Tongue (tissue), 3 donors: ENCODE measurements at places on chromosomes 6 and 20. TPM values are rescaled to one million over a fixed set of nuclear protein-coding genes. Genes with fewer than 3 reads are reported as not detected.

GRCh38 chr6:139698526-139699176 is 324.2 kb upstream of the CITED2 start:
- DNase-seq, result no peak

GRCh38 chr6:82361631-82362030 is 2.0 kb upstream of the TPBG start:
- DNase-seq, result no peak

DNA sequence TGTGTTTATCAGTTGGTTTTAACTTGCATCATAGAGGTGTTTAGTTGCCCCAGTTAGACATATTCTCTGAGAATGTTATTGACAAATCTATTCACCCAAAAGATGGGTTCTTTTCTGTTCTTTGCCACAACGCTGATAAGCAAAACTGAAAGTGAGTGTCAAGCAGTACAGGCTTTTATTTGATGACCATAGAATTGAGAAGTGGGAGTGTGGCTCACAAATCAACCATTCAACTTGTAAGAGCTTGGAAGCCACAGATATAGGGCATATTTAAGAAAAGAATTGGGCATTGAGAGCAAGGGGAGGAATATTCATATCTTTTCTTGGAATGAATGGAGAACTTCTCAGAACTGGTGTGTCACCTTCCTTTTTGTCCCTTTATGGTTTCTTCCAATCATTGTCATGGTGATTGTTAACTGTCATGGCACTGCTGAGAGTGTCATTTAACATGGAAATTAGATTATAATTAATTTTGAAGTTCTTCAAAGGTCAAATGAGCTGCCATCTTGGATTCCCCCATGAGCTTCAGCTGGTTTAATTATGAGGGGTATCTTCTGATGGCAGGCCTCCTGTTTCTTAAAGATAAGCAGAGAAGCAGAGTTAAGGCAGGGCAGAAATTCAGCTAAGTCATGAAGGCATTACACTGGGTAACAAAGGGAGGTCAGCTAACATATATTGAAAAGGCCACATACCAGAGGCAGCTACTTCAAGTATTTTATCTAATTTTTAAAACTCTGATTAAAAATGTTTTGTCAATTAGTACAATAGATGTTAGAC is 254.0 kb upstream of the HTR1E start:
- no peak for DNase-seq

DNA sequence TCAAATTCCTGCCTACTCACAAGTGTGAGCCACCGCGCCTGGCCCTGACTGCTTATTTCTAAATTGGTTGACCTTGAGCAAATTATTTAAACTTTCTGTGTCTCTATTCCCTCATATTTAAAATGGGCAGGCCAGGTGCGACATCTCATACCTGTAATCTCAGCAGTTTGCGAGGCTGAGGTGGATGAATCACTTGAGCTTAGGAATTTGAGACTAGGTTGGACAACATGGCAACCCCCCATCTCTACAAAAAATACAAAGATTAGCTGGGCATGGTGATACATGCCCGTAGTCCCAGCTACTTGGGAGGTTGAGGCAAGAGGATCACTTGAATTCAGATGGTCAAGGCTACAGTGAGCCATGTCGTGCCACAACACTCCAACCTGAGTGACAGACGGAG is 26.5 kb downstream of the DCBLD1 start:
- DNase-seq, result no peak

DNA sequence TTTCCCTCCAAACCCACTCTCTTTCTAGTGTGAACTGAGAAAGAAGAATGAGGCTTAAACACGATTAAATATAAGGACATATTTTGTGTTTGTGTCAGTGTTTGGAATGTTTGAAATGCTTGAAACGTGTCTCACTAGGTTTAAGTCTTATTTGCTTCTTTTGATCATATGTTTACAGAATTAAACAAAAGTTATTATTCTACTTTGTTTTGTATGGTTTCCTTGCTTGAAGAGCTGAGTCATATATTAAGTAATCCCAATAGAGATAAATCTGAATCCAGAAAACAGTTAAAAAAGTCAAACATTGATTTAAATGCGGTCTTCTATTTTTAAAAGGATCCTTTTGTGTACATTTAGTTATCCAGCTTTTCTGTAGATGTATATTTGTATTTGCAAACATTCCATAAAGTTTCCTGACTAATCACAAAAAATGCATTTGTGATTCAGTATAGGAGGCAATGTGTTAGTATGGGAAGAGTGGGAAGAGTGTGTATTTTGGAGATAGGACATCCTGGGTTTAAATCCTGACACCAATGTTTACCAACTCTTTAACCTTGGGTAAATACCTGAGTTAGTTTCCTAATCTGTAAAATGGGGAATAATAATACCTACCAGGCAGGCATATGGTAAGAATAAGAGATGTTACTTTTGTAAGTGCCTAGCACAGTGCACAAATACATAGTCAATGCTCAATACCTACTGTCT is 72.9 kb downstream of the TSBP1 start:
- peak; percentile 4 for DNase-seq

GRCh38 chr6:378090-378957 is 13.2 kb upstream of the IRF4 start:
- no peak for DNase-seq

DNA sequence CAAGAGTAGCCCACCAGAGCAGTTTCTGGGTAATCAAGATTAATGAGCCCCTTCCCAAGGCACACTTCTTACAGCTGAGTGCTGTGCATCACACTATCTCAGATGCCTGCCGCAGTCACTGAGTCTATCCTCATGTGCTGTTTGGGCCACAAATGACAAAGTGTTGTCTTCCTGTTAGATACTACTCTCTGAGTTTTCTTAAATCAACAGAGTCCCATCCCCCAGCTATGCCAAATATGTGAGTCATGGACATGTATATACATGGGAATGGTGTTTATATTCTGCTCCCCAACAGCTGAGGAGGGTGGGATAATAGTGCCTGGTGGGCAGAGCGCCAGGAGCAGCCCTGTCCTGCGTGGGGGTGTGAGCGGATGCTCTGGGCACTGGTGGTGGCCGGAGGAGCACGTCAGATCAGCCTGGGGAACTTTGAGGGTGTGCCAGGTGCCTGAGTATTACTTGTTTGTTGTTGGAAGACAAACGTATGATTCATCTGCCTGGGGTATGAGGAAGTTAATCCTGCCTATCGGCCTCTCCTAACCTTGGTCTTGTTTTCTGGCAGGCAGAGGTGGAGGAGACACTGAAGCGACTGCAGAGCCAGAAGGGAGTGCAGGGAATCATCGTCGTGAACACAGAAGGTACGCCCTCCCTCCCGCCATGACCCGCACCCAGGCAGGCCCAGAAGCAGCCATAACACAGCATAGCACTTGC is 9.6 kb downstream of the DYNLRB1 start:
- DNase-seq, result peak; percentile 83

GRCh38 chr6:170028629-170029345 is 262.1 kb downstream of the DLL1 start:
- DNase-seq, result no peak

- DNase-seq, result no peak
These were observed 17.7 kb downstream of the GJA1 start for GRCh38 chr6:121453191-121453590.

DNA sequence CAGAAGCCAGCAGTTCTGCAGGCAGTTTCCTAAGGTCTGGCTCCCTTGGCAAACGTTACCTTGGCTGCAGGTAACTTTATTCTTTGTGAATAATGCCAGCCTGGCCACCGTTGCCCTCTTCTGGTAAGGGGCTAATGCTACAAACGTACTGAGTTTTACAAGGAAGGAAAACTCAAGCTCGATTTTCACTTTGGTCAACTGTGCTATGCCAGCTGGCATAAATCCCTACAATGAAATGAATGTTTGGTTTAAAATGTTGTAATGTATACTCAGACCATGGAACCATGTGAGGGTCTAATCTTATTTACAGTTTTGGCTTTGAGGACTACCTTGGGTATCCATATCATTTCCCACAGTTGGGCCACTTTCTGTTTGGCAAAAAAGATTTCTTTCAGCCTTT is 101.4 kb downstream of the SLX4IP start:
- DNase-seq, result peak; percentile 86

GRCh38 chr6:131844243-131844841 is 36.5 kb downstream of the ENPP1 start:
- DNase-seq, result no peak

GRCh38 chr6:36360241-36361054 is 23.8 kb upstream of the BNIP5 start:
- DNase-seq, result peak; percentile 94

GRCh38 chr6:26109772-26110171 is 22.5 kb downstream of the HFE start:
- no peak for DNase-seq

DNA sequence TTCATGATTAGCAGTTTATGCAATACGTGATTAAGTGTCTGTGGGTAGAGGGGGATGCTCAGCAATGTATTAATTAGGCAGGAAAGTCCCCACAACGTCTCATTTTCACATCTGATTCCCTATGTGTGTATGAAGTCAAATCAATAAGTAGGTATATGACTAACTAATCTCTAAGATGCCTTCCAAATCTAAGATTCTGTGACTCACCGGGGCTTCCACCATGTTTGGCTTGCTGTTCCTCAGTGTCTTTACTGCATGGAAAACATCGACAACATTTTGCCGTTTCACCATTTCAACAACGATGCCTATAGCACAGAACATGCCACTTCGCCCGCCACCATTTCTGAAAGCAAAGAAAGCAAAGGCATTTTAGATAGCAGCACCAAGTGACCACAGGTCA is 72.0 kb upstream of the THEMIS start:
- no peak for DNase-seq

DNA sequence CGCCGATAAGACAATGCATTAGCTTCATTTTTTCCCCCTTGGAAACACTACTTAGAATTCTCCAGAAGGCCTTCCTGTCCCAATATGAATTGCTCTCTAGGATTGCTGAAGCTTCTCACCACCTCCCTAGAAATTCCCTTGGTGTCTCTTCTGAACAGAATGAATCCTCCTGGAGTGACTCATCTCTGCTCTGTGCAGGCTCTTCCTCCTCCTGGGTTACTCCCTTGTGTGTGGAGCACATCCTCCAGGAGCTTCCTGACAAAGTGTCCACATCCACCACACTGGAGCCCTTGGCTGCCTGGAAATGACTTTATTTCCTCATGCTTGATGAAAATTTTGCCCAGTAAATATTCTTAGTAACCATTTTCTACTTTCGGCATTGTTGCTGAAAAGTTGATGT is 54.4 kb downstream of the DTNBP1 start:
- DNase-seq, result no peak

TSBP1 gene
- total RNA-seq, result not detected

FOXA2 gene
- 1.1 TPM for total RNA-seq

OVOL2 gene
- 1.0 TPM for total RNA-seq

TRIM40 gene
- total RNA-seq, result not detected

DIDO1 gene
- total RNA-seq, result 57.5 TPM

OR2H1 gene
- total RNA-seq, result not detected

PGC gene
- not detected for total RNA-seq

SLC22A3 gene
- total RNA-seq, result 41.6 TPM

MACROD2 gene
- 5.0 TPM for total RNA-seq

NNAT gene
- 24.1 TPM for total RNA-seq
